ENCODE measurements at places on chromosomes 1 and 21.

DNA sequence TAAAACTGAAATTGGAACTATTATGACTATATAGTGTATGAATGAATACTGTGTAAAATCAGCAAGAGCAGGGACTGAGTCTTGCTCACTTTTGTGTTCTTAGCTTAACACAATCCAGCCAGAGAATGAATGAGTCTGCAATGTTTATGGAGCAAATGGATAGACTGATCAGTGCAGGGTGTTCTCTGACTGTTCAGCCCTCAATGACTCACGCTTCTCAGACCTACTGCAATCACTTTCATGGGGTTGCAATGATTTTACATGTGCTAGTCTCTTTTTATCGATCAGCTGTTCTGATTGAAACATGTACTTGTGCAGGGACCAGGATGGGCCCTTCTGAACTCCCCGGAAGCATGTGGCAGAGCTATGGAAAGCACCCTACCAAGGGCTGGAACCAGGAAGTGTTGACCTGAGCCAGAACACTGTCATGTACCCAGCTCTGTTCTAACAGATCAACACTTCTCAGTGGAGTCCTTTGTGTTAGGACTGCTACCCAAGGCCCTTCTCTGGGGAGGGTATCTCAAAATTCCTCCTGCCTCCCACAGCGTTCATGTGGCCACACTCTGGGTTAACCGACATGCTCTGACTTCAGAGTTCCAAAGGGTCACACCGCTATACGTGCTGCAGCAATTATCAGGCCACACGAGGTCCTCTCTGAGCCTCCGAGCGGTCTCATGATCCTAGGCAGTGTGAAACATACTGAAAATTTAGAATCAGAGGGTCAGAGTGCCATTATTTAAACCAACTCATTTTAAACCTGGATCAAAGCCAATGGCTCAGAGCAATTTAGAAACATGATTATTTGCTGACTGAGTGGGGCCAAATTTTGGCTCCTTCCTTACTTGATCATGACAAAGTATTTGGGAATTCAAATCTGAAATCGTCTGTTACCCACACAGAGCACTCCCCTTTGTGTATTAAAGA is 35.2 kb downstream of the GRIK1 start:
- no peak for DNase-seq

DNA sequence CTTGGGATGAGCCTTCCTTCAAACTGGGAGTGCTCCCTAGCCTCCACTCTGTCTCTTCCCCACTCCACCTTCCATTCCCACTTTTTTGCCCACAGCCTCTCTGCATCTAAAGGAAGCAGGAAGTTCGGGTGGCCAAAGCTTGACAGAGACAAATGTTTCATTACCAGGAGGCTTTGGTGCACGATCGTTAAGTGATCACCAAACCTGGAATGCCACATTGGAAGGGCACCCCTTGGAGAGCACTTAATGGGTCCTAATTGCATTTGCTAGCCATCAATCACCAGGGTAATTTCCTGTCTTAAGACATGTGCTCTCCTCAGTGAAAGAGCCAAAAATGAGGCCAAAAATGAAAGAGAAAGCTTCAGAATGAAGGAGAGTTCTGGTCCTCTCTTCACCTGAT is 206.5 kb downstream of the TNR start:
- no peak for DNase-seq

GRCh38 chr1:26580116-26580515 is 50.6 kb downstream of the RPS6KA1 start:
- no peak for DNase-seq

DNA sequence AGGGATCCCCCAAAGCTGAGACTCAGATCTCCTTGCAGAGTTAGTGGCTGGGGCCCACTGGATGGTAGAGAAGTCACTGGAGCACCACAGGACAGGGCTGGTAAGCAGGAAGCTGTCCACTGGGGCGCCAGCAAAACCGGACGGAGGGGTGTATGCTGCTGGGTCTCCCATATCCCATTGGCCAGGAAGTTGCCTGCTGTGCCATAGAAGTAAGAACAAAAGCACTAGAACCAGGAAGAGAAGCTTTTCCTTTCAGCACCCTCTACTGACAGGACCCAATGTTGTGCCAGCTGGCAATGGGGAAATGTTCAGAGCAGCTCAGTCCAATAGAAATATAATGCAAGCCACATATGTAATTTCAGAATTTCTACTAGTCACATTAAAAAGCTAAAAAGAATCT is 146.6 kb downstream of the SPATA46 start:
- DNase-seq = no peak

- no peak for DNase-seq
Observed at GRCh38 chr1:2148691-2149090, 45.9 kb downstream of the FAAP20 start.

- no peak for DNase-seq
Observed at GRCh38 chr1:233393084-233393840, 65.7 kb downstream of the MAP3K21 start.

- DNase-seq = no peak
Observed at GRCh38 chr21:21907271-21907670, 909.1 kb downstream of the NCAM2 start.

- DNase-seq = no peak
Observed at GRCh38 chr1:5150191-5150590, 495.8 kb downstream of the AJAP1 start.

- DNase-seq = no peak
Observed at GRCh38 chr1:230809256-230809990, 58.9 kb downstream of the C1orf198 start.

GRCh38 chr1:54052431-54052933 is 522 bp downstream of the TMEM59 start:
- DNase-seq = peak; percentile 79

GRCh38 chr1:178137238-178137637 is 43.3 kb downstream of the RASAL2 start:
- no peak for DNase-seq

Data from erythroblast (primary cell).